ENCODE measurements at places on chromosomes 13 and 19.

- no peak for DNase-seq
These were observed 15.0 kb downstream of the NUFIP1 start for GRCh38 chr13:44974056-44974793.

GRCh38 chr19:38015761-38016160 is 108.8 kb downstream of the SIPA1L3 start:
- no peak for DNase-seq

DNA sequence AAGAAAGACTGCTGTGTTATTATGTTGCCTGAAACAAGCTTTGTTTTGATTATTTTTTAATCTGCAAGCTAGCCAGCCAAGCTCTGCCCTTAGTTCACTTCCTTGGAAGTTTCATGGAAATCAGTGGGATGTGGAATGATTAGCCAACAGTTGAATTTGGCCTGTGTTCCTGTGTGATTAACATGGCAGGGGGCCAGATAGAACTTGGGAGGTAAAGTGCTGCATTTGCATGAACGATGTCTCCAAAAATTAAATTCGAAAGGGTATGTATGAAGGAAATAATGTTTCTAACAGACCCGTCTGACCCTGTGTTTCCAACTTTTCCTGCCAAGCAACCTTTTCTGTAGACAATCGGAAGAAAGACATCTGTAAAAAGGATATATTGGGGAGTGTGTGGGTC is 32.2 kb downstream of the UFM1 start:
- no peak for DNase-seq

GRCh38 chr13:110822669-110822945 is 92.3 kb downstream of the ANKRD10 start:
- no peak for DNase-seq

DNA sequence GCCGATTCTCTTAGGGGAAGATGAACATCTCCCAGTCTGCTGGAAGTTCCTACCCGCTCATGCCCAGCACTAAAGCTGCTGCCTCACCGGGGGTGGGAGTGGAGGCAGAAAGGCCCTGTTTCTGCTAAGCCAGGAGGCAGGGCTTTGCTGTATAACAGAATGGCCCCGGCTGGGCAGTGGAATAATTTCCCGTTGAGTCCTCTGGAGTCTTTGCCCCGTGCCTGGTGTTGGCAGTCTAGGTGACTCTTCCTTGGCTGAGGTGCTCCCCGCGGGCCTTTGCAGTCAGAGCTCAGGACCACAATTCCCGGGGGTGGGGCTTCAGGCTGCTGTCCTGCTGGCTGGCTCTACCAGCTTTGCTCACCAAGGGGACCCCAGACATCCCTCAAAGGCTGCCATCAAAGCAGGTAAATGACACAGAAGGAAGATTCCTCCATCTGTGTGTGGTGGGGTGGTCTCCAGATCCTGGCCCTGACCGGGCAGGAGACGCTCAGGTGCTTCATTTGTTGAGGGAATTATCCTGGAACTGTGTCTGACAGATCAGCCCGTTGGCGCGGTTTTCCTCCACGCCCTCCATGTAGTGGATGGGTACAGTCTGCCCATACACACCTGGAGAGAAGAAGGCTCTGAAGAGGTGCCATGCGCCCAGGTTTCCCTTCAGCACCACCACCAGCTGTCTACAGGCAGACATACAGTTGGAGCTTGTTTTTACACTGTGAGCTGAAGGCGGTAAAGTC is 209.9 kb downstream of the TEX29 start:
- no peak for DNase-seq

DNA sequence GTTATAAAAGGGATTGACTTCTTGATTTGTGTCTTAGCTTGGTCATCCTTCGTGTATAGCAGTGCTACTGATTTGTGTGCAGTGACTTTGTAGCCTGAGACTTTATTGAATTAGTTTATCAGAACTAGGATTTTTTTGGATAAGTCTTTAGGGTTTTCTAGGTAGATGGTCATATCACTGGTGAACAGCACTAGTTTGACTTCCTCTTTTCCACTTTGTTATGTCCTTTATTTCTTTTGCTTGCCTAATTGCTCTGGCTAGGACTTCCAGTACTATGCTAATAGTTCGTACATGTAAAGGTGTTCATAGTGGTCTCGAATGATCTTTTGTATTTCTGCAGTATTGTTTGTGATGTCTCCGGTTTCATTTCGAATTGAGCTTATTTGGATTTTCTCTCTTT is 145.4 kb downstream of the DNAJC3 start:
- no peak for DNase-seq

DNA sequence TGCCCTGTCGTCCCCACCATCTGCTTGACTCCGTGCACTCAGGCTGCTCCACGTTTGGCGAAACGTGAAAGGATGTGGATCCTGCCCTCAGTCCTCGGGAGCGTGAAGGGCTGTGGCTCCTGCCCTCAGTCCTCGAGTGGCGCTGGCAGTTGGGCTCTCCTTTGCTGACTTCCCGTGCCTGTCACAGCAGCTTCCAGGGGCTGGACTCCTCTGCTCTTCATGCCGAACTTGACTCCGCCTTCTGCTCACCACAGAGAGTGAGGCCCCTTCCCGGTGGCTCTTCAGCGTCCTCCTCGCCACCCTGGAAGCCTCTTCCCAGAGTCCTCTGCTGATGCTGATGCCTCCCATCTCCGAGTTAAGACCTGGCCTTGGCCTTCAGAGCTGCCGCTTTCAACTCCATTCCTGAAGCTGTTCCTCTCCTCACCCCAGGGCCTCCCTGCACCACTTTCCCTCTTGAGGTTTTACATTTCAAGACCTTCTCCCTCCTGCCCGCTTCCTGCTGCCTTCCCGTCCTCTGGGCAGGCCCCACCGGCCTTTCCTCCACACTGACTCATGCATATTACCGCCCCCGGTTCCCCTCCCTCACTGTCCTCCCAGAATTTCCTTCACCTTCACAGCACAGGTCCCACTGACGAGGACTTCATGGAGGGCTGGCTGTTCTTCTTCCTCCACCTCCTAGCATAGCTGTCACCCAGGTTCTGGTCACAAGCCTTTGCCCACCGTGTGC is 111.7 kb downstream of the SHISA2 start:
- DNase-seq = no peak

GRCh38 chr13:79393564-79394249 is 12.3 kb downstream of the RBM26 start:
- DNase-seq = peak; percentile 50

- no peak for DNase-seq
These were observed 1336.9 kb upstream of the SPRY2 start for GRCh38 chr13:81677857-81678256.

GRCh38 chr13:33696530-33696929 is 121.4 kb upstream of the RFC3 start:
- DNase-seq = no peak

DNA sequence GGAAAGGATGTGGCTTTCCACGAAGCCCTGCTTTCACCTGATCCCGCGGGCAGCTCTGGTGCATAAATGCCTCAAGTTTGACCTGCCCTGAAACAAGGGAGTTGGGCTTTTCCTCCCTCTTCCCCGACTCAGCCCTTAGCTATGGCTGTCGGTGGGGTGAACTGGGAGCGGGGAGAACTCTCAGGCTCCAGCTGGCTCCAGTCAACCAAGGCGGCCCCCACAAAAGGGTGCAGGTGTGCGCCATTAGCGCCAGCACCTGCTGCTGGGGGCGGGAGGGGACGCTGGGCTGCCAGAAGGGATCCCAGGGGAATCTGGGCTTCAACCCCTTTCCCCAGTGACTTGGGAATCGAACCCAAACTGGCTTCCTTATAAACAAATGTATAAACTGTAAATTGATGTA is 7.1 kb upstream of the DHRS12 start:
- DNase-seq = no peak

- no peak for DNase-seq
These were observed 3.3 kb downstream of the CSNK1G2 start for GRCh38 chr19:1944088-1944915.

DNA sequence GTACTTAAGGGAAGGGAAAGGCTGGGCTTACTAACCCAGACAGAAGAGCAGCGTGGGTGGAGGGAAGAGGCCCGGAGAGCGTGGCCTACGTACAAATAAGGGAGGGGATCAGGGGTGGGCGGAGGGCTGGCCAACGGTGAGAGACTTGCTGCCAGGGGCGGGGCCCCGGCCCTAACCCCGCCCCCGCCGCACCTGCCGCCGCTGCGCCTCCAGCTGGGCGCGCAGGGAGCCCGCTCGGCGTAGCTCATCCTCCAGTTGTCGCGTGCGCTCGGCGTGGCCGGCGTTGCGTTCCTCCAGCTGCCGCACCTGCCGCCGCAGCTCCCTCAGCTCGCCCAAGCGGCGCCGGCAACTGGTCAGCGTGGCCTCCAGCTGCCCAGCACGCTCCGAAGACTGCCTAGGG is 5.7 kb downstream of the HOOK2 start:
- peak; percentile 78 for DNase-seq

DNA sequence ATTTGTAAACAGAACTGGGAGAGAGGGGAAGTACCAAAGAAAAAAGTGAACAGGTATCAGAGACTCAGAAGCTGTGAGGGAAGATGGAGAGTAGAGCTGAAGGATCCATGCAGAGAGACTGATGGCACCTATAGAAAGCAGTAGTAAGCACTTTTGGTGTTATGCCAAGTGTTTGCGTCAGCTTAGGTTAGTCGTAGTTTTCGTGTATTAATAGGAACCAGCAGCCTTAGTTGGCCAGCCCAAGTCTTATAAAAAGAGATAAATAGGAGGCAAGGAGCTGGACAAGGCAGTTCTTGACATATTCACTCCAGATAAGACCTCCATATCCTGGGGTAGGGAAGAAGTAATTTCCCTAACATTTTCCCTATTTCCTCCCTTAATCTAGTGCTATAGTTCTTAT is 214.2 kb downstream of the OXGR1 start:
- DNase-seq = no peak

- DNase-seq = no peak
These were observed 13.8 kb downstream of the CABP5 start for GRCh38 chr19:48030073-48030472.

DNA sequence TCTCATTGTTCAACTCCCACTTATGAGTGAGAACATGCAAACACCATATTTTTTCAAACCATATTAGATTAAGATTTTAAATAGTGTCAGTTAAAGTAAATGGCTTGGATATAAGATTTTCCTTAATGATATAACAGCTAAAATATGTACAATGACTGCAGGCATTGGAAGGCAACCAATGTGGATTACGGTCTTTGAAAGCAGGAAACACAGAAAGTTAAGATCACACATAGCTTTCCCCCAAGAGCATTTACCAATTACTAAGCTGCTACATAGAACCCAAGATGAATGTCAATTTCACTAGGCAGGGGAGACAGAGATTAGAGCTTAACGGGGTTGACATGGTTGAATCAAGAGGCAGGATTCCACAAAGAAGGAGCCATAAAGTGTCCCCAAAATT is 173.2 kb upstream of the TRPC4 start:
- no peak for DNase-seq

DNA sequence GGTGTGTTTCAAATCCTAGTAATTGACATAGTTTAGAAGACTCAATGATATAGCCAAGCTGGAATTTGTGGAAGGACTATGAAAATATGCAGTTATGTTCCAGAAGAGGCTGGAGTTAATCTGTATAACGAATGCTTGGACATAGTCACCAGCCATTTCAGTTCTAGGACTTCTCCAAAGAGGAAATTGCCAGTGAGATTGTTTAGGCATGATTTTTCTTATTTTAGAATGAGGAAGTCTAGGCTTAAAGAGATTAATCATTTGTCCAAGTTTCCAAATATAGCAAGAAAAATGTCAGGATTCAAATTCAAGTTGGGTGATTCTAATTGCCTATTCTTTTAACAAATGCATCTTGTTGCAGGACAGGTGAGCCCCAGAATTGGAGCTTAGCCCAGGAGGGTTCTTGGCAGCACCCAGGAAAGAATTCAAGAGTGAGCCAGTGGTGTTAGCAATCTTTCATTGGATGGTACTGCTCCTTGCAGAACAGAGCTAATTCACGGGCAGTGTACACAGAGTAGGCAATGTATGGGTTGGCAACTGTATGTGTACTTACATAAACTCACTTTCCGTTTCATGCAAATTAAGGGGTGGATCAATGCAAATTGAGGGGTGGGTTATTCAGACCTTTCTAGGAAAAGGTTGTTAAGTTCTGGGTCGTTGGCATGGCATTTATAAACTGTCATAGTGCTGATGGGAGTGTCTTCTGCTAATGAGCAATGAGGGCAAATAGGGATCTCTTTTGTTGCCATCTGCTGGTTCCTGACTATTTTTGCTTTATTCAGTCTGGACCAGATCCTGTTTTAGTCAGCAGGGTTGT is 763.1 kb upstream of the SLITRK1 start:
- DNase-seq = no peak

Measured in BE2C (cell line).